Natural killer cell (primary cell): ENCODE measurements at places on chromosomes 12 and 14.

- no peak for DNase-seq
Measured at GRCh38 chr12:91819132-91819447, 326.6 kb downstream of the BTG1 start.

DNA sequence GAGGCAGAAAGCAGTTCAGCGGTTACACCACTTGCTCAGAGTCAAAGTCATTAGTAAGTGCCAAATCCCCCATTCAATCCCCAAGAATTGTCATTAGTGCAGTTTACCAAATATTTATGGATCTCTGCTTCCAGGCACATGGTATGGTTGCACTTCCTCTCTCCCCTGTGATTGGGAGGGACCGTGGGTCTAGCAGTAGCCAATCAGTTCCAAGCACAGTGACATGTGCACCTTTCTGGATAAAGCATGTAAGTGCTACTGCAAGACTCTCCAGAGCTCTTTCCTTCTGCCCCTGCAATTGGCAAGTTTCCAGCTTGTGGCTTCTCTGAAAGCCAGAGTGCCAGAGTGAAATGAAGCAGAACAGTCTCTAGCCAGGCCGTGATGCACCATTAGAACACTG, 85.3 kb upstream of the FLRT2 start:
- DNase-seq = no peak

DNA sequence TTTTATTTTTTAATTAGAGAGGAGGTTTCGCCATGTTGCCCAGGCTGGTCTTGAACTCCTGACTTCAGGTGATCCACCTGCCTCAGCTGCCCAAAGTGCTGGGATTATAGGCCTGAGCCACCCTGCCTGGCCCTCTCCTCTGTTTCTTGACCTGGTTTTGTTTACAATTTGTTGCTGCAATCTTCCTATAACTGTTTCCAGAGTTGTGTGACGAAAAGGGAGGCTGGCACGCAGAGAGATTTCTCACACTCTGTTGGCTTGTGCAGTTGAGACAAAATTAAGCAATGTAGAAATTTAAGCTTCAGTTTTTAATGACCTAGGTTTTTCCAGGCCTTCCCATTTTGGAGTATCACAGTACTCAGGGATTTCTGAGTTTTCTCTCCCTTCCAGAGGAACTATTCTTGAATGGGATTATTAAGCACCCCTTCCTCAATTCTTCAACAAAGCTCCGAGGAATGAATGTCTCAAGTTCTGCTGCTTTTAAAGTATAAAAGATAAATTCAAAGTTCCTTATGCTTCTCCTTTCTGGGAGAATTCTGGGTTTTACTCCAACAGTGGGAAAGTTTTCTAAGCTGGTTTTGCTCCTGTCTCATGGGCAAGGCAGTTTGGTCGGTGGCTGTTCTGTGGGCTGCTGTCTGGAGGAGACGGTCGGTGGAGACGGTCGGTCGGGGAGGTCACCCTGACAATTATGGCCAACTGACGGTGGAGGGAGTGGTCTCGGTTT, 20.4 kb upstream of the FOS start:
- no peak for DNase-seq

- peak; percentile 37 for DNase-seq
Measured at GRCh38 chr12:93571925-93572711, at the start of gene SOCS2. Gene SOCS2 (plus strand): TSS chr12:93572675. CDS start chr12:93572898, 223 bp downstream.

GRCh38 chr14:101945171-101945570, 19.2 kb upstream of the DYNC1H1 start:
- no peak for DNase-seq
